ENCODE measurements at places on chromosomes 4 and X.
A peak's percentile ranks its signal among the peaks of the same experiment; 100 is the strongest.

GRCh38 chr4:174018236-174018635 lies 265.2 kb downstream of the FBXO8 start:
- no peak for DNase-seq

DNA sequence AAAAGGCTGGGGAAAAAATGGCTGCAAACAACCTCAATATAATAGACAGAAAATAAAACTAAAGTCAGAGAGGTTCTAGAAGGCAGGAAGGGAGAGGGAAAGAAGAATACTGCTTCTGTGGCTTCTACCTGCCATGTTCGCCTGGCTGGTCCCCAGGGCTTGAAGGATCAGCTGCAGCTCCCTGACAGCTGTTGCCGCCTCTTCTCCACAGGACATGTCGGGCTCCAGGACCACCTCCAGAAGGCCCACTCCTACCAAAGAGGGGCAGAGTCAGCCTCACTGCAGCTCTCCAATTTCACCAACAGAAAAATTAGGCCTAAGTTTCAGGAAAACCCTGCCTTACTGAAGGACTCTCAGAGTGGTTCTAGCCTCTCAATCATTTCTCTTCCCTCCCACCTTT lies 44.9 kb downstream of the GATB start:
- DNase-seq: no peak

DNA sequence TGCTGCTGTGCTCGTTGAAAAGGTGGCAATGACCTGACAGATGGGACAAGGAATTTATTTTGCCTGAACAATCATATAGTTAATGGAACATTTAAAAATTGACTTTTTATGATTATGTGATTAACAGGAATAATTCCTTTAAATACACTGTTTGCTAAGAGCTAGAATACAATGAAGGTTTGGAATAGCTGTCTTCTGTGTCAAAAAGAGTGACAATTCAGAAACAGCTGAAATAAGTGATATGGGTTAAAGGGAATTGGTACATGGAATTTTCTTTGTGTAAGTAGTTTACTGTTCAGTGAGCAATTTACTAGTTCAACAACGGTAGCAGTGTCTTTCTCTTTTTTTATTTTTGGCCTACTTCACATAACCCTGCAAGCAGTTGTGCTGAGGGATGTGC lies 1083.5 kb upstream of the GRID2 start:
- no peak for DNase-seq

DNA sequence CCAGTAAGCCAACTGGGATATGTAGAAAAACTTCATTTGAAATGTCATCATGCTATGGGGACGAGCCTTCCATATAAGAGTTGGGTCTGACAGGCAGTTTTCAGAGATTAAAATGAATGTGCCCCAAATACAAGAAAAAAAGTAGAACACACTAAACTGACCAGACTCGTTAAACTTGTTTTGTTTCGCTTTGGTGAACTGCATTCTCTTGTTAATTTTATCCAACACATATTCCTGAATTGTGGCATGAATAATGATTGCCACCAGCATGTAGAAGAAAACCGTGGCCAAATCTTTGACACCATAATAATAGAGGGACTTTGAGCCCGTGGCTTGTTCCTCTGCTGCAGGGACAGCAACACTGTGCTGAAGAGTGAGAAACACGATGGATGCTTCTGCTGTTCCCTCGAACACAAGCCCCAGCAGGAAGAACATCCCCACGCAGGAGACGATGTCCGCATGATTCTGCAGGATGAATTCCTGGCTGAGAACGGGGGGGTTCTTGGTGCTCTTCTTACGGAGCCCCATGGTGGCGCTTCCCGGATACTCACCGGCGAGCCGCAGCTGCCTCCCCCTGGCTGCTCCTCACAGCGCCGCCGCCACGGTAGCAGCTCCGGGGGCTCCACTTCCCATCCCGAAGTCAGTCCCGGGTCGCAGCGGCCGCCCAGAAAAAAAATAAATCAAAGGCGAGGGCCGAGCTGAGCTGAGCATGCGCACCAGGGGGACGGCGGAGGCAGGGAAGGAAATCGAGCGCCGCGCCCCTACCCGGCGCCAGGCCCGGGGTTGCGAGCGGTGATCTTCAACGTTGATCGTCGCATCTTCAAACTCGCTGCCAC lies at the start of gene TRAM1L1:
Gene TRAM1L1, minus strand, starts transcription at position 711 of the 836 bp plus-strand sequence. Its CDS starts 183 bp downstream, at position 528.
- DNase-seq: peak; percentile 31

GRCh38 chr4:81173213-81173612 lies 41.8 kb downstream of the PRKG2 start:
- no peak for DNase-seq

- DNase-seq: no peak
Observed at GRCh38 chr4:26344901-26345564, 24.2 kb downstream of the RBPJ start.

DNA sequence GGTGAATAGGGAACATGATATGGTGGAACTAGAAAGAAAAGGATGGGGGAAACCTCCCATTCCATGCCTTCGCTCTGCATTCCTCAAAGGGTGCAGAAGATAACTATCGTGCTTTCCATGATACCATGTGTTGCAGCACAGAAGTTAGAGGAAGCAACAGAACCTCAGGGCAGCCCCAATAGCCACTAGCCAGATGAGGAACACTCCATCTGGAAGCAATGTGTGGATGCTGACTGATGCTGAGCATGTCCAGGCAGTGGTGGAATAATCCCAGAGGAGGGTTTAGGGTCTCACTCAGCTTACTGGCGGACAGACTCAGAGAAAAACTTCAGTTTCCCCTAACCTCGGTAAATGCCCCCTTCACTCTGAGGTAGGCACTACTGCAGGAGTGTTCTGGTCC lies 7.5 kb downstream of the SMIM10 start:
- DNase-seq: no peak

- no peak for DNase-seq
Observed at GRCh38 chr4:124152132-124152531, 560.4 kb downstream of the ANKRD50 start.

DNA sequence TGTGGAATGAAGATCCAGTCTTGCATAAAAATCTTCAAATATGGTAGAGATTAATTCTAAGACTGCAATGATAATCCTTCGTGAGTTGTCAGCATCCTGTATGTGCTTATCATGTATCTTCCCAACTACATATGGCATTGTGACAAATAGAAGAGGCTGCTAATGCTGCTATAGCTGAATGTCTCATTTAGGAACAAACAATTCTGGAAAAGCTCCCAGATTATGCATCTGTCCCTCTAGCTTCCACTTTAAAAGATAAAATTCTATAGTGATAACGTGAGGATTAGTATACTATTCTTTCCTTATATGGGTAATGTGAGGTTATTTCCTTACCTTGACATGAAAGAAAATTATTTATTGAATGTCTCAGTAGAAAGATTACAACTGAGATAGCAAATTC lies 930.9 kb downstream of the DMD start:
- DNase-seq: no peak

DNA sequence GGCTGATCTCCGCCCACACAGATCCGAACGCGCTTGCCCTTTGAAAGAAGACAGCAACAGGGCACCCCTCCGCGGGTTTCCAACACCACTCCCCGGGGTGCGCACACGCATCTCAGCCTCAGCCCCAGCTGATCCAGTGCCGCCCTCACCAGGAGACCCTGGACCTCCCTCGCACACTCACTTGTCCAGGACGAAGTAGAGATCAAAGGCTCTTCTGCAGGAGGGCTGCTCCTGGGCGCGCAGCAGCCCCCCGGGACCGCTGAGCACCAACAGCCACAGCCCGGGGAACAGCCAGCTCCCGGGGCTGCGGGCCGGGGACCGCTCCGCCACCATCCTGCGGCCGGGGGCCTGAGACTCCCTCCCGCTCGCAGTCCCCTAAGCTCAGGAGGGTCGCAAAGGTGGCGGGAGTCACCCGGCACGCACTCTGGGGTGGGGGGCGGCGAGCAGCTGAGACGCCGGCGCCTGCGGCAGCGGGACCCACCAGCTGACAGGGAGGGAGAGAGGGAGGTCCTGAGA lies 743 bp downstream of the ANTXR2 start:
- DNase-seq: no peak

DNA sequence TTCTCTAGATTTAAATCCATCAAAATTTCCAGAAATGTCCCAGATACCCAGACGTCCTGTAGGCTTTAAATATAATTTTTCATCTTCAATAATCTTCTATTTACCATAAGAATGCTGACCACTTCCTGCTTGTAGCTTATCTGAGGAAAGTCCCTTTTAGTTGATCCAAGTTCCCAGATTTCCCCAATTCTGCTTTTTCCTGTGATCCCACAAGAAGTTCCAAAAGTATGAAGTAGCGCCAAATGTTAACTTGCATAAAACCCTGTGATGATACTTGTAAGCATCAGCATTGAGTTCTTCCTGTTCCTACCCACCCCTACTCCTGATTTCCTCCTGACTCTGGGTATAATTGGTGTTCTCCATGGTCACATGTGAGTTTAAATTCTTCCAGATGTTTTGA lies 10.6 kb upstream of the TLR8 start:
- no peak for DNase-seq

GRCh38 chr4:171441300-171441941 lies 371.8 kb upstream of the GALNTL6 start:
- no peak for DNase-seq

DNA sequence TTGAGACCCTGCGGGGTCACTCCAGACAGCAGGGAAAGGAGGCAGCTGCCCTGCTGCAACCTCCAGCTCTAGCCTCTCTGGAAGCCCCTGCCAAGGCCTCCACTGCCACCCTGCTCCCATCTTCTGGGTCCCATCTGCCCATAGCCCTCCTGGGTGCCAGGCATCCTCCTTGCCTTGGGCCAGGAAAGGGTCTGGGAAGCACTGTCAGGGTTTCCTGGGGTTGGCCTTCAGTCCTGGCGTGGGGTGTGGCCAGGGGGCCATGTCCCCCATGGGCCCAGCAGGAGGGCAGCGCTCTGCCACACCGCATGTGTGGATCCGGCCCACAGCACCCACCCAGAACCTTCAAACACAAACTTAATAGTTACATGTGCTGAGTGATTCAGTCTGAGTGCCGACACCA lies 3.4 kb upstream of the CPLX1 start:
- no peak for DNase-seq

- no peak for DNase-seq
Observed at GRCh38 chr4:101306764-101307615, 40.3 kb downstream of the PPP3CA start.

DNA sequence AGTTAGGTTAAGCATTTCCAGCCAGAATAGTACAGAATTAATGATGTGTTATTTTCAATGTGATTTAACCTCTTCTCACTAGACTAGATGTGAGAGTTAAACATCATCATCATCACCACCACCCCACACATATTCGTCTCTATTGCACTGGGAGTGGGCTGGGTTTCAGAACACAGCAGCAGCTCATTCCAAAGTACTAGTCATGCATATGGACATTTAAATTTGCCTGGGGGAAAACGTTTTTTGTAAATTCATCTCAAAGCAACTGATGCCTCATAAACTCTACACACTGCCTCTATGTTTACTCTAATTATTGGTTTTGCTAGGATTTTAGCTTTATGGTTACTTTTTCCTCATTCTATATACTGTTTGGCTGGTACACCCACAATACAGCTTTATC lies 509.1 kb downstream of the PPP4R3C start:
- no peak for DNase-seq

- DNase-seq: no peak
Observed at GRCh38 chr4:72473434-72473900, 95.6 kb downstream of the ADAMTS3 start.

GRCh38 chr4:84920617-84921016 lies 45.9 kb downstream of the WDFY3 start:
- no peak for DNase-seq

DNA sequence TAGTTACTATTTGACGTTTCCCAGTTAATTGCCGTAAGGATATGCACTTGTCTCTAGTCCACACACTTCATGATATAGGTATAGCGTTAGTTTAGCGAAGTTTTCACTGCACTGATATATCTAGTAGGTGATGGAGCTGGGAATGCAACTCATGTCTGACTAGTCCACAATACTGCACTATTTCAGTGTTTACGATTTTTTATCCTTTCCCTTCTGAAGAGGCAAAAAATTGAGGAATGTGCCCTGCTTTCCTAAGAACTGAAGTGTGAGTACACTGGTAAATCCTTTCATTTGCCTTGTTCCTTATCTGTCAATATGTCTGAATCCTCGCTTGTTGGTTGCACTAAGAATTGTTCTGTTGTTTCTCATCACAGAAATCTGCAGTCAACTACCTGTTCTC lies 1.0 kb downstream of the RPL36A start:
- no peak for DNase-seq

GRCh38 chr4:38955957-38956356 lies 76.3 kb downstream of the TMEM156 start:
- DNase-seq: no peak

DNA sequence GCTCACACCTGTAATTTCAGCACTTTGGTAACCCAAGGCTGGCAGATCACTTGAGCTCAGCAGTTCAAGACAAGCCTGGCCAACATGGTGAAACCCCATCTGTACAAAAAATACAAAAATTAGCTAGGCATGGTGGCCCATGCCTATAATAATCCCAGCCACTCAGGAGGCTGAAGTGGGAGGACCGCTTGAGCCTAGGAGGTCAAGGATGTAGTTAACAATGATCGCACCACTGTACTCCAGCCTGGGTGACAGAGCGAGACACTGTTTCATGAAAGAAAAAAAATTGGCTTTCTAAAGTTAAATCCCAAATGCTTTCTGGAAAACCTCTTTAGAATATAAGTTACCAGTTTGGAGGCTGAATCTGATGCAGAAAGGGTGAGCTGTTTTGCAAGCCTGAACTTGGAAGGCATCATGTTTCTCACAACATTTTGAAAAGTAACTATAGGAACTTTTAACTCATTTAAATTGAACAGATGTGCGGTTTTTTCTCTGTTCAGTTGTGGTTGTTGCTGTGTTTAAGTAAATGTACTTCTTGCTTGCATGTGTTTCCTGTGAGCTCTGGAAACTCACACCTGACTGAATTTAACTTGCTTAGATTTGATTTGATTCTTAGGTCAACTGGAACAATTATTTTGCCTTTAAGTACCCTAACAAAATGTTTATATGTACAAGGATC lies 39.8 kb upstream of the TMEM131L start:
- no peak for DNase-seq

GRCh38 chrX:104045642-104046041 lies 5.9 kb downstream of the H2BW2 start:
- no peak for DNase-seq

DNA sequence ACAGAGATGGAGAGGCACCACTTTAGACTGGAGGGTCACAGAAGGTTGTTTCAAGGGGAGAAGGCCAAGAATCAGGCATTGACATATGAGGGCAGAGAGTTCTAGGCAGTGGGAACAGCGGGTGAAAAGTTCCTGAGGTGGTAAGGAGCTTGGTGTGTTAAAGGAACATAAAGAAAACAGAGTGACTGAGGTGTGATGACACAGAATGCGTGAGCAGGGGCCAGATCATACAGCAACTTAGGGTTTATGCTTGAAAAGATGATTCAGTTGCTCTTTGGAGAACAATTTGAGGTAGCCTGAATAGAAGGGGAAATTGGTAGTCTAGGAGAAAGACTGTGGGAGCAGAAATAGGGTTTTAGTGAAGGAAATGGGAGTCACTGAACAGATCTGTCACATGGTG lies 179.2 kb downstream of the AMELX start:
- DNase-seq: no peak

Measured in cerebellar nuclear complex (tissue), 1 donor.